Activated T-helper 17 cell treated with anti-CD3 and anti-CD28 coated beads, Interleukin-2, amount 50 U/mL, for 72 hours (primary cell): ENCODE measurements at places on chromosomes 2 and 18. TPM values are rescaled to one million over a fixed set of nuclear protein-coding genes. Genes with fewer than 3 reads are reported as not detected.

GRCh38 chr2:71894261-71894660 lies 253.4 kb downstream of the CYP26B1 start:
- ATAC-seq: no peak

DNA sequence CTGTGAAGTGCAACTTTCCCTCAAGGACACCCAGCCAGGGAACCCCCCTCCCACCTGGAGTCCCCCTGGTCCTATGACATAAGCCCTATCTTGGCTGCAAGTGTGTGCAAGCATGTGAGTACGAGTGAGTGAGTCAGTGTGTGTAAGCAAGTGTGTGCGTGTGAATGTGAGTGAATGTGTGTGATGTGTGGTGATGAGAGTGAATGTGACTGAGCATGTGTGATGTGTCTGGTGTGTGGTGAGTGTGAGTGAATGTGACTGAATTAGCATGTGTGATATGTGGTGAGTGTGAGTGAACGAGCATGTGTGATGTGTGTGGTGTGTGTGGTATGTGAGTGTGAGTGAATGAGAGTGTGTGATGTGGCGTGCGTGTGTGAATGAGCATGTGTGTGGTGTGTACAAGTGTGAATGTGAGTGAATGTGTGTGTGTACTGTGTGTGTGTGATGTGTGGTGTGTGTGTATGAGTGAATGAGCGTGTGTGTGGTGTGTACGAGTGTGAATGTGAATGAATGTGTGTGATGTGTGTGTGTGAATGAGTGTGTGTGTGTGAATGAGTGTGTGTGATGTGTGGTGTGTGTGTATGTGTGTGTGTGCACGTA lies 68.8 kb upstream of the SMAD7 start:
- no peak for ATAC-seq

- ATAC-seq: peak; percentile 47
Observed at GRCh38 chr2:120231564-120231973, 8.4 kb upstream of the TMEM185B start.

- no peak for ATAC-seq
Observed at GRCh38 chr2:188383158-188383557, 91.5 kb downstream of the GULP1 start.

GRCh38 chr2:218286570-218287459 lies 5.5 kb downstream of the TMBIM1 start:
- ATAC-seq: peak; percentile 77

The CD207 gene
- total RNA-seq: not detected

The NT5DC4 gene
- total RNA-seq: not detected

The CHRNA1 gene
- total RNA-seq: 0.13 TPM
